ENCODE measurements at places on chromosomes 7 and 10.

- DNase-seq, result no peak
These were observed 133.5 kb upstream of the PRSS58 start for GRCh38 chr7:142391191-142391992.

GRCh38 chr7:36794689-36795088, 70.4 kb upstream of the AOAH start:
- no peak for DNase-seq

- no peak for DNase-seq
These were observed 1173.3 kb downstream of the GATA3 start for GRCh38 chr10:9227679-9228365.

DNA sequence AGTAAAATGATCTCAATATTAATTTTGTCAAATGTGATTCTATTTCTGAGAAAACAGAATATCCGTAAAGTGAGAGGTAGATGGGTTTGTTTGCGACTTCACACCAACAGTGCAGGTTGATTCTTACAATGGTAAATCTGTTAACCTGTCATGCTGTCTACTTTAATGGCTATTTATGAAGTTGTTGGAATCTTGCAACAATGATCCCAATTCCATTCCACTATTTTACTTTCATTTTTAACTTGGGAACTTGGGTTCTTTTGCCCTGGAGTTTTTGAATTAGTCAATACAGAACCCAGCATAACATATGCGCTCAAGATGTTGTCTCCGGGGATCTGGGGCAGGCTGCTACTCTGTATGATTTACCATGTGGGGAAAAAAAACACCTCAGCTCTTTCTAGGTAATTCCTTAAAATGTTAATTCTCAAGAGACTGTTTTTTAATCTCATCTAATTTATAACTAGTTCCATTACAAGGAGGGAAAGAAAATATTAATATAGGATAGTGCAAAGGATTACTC, 1.2 kb downstream of the LGI1 start:
- no peak for DNase-seq

DNA sequence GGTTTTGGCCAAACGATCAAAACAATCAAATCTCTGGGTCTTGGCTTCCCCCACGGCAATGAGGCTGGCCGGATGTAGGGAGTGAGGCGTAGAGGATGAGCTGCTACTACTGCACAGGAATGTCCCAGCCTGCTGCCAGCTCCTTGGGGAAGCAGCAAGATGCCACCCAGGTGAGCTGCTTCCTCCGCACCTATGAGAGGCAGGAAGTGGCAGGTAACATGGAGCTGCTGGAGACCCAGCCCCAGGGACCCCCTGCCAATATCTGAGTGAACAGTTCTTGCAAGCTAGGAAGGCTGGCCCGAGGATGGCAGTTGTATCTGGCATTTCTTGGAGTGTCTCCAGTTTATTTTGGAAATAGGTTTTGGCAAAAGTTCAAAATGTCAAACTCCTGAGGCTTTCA, 413.5 kb downstream of the DNAJB6 start:
- DNase-seq, result no peak

DNA sequence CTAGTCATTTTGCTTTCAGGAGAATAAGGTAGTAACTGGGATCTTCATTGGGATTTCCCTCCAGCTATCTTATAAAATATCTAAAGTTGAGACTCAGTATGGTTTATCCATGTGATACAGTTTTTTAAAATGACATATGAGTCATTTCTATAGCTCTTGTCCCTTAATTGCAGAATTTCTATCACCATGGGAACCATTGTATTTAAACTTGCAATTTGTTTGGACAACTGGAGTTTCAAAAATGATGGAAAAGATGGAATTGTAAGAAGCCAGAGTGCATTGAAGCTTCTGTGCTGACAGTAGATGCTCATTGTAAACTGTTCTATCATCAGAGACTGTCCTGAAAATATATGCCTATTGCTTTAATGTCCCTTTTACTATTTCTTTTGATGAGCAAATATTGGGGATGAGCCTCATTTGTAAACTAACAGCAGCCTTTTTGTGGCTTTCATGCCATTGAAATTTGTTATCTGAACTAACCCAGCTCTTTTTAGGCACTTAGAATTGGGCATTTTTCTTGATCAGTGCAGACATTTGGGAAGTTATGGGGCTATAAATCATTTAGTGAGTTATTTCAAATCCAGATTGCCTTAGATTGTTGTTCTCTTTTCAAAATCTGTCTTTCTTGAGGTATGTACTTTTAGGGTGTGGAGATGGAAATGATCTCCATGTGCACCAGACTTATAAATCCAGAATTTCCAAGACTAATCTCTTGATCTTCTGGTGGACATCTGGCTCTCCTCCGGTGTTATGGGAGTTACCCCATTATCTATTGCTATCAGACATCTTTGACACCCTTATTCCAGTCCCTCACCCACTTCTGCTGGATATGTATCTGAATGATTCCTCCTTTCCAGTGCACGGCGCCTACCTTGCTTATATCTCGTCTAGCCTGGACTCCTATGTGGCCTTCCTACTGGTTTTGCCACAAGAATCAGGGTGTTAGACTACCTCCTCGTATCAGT, 159.0 kb downstream of the SND1 start:
- DNase-seq, result no peak

DNA sequence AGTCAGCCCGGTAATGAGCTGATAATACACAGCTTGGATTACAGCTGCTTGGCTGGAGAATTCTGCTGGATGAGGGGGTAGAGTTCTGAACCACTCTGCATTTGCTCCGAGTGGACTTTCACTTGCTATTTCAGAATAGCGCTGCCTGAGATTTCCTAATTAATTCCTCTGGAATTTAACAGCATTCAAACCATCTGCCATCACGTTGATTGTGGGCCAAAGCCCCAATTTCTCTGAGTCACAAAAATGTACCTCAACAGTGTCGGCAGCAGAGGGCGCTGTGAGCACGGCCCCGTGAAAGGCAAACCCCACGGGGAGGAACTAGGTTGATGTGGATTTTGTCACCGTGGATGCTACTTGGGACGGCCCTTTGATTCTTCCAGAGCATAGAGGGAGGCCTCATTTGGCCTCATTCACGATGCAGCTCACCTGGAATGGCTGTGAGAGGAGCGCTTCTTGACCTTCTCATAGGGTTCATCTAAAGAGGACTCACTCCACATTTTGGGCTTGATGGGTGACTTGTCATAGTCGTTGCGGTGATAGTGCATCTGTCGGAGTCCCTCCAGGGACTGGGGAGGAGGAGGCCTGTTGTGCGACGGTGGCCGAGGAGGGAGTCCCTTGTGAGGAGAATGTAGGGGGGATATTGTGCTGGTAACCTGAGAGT, 73.3 kb downstream of the PRPF18 start:
- peak; percentile 20 for DNase-seq

DNA sequence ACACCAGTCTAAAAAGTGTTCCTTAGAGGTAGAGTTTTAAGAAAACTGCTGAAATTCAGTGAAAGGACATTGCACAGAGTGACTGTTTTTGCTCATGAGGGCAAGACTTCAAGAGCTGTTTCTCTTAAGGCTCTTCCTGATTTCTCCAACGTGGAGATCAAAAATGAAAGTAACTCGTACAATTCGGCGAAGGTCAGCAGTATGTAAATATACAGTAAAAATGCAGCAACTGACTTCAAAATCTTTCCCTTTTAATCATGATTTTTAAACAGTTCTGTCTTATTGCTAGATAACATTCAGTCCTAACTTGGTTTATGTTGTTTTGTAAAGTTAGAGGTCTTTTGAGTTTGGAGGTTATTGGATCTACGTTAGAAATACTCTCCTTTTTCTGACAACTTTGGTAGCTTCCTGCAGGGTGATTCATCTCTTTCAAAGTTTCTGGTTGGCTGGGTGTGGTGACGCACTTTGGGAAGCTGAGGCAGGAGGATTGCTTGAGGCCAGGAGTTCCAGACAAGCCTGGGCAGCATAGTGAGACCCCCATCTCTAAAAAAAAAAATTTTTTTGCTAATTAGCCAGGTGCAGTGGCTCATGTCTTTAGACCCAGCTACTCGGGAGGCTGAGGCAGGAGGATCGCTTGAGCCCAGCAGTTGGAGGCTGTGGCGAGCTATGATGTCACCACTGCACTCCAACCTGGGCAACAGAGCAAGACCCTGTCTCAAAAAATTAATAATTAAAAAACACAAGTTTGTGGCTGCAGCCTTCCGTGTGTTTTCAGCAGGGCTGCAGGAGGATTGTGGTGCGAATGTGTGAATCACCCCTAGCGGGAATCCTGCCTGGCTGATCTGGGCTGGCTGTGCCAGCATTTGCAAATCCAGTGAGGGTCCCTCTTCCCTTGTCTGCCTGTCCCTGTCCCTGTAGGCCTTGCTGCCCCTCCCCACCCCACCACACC, 29.2 kb upstream of the AP5Z1 start:
- DNase-seq, result no peak

DNA sequence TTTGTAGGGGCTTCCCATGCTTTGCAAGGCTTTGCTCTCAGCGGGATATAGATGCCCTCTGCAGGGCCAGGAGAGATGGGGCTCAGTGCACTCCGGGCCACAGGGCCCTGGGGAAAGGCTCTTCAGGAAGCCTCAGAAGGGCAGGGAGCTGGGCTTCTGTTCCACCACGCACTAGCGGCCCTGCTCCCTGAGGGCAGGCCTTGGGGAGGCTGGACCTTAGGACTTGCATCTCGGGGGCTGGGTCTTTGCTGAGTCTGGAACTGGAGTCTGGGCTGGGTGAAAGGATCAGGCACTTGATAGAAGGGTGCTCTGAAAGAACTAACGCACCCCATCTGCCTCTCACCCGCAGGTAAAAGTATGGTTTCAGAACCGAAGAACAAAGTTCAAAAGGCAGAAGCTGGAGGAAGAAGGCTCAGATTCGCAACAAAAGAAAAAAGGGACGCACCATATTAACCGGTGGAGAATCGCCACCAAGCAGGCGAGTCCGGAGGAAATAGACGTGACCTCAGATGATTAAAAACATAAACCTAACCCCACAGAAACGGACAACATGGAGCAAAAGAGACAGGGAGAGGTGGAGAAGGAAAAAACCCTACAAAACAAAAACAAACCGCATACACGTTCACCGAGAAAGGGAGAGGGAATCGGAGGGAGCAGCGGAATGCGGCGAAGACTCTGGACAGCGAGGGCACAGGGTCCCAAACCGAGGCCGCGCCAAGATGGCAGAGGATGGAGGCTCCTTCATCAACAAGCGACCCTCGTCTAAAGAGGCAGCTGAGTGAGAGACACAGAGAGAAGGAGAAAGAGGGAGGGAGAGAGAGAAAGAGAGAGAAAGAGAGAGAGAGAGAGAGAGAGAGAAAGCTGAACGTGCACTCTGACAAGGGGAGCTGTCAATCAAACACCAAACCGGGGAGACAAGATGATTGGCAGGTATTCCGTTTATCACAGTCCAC, 5.4 kb downstream of the EMX2 start:
- DNase-seq, result no peak

DNA sequence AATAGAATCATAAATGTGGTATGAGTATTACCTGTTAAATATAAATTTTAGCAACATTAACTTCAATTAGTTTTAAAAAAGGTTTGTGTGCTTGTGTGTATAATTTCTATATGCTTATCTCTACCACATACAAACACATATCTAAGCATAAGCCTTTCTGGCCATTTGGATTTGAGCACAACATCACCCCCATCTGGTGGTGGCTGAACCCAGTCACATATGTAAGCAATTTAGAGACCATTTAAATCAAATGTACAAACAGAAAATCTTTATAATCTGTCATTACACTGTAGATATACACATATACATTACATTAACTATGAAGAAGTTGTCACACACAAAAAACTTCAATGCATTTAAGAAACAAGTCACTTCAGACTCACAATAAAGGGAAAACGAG, 31.7 kb downstream of the GPR22 start:
- peak; percentile 6 for DNase-seq

GRCh38 chr7:28536259-28536658, 123.9 kb downstream of the CREB5 start:
- DNase-seq, result no peak

GRCh38 chr10:131733596-131733995, 167.2 kb upstream of the PPP2R2D start:
- DNase-seq, result no peak

DNA sequence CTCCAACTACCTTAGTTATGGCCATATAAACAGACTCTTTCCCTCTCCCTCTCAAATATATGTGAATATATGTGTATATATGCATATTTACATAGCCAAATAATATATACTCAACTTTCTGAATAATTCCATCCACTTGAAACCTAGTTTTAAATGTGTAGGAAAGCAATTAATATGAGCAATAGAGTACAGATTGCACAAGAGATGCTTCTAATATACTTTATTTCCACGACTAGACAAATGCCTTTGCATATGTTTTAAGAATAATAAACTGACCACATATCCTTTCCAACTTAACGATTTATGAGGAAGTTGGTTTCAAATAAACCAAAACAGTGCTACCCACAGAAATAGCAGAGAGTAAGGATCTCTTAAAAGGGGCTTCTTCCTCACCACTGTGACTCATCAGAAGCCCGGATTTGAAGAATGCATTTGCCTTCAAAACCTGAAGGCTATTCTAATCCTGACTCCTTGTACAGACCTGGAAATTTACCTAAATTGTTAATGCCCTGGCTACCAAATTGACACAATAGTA, 266.3 kb downstream of the AHR start:
- DNase-seq, result peak; percentile 74

DNA sequence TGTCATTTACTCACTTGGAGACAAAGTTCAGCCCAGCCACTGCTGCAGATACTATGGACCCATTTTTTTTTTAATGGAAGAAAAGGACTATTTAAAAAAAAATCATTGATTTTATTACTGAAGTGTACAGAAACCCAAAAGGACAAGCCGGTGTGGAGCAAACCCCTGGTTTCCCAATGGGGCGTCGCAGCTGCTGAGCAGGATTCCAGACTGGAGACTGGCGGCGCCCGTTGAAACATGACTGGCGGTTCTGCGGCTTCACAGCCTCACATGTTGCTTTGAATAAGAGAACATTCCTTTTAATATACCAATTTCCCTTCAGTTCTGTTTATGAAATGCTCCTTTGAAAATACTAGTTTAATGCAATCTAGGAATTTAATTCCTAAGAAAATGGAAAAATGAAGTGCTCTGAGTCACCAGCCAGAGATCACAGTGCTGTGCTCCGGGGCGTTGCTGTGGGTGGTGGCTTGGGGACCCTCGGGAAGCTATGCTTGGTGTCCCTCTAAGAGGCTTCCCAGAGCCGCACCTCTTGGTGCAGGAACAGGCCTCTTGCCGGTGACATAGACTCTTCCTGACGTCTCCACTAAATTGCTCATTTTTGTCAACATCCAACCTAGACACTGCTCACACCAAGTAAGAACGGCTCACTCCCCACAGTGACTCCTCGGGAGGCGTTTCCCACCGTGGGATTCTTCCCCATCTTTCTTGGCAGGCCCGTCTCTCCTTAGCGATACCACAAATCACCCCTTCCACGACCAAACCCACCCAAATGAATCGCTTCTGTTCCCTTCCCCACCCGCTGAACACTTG, 12.0 kb upstream of the VIPR2 start:
- DNase-seq, result no peak

GRCh38 chr7:30973292-30973691, 9.5 kb downstream of the GHRHR start:
- DNase-seq, result no peak

DNA sequence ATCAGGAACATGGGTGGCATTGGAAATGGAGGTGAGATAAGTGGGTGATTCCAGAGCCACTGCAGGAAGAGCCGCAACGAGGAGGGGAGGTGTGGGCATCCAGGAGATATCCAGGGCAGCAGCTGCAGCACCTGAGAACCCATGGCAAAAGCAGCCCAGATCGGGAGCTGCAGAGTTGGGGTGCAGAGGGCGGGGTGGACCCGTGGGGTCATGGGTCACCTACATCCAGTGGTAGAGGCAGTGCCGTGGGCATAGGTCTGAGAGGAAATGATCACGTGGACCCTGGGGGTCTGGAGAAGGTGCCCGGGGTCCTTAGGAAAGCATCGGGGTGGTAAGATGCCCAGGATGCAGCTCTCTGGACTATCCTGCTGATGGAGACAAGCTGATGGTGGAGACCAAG, 530.0 kb downstream of the GLRX3 start:
- DNase-seq, result no peak

Measured in BJ (cell line).